ENCODE measurements at places on chromosomes 6 and 20. TPM values are rescaled to one million over a fixed set of nuclear protein-coding genes. Genes with fewer than 3 reads are reported as not detected.

- H3K4me3 ChIP-seq = no peak overlapping the region
- H3K36me3 ChIP-seq = no peaks in the 10 kb centered on the region
- H3K27me3 ChIP-seq = peaks cover 31% of the 10 kb centered on the region
- H3K27ac ChIP-seq = no peak overlapping the region
- no peak for DNase-seq
Observed at GRCh38 chr6:12381587-12381986, 91.4 kb downstream of the EDN1 start.

DNA sequence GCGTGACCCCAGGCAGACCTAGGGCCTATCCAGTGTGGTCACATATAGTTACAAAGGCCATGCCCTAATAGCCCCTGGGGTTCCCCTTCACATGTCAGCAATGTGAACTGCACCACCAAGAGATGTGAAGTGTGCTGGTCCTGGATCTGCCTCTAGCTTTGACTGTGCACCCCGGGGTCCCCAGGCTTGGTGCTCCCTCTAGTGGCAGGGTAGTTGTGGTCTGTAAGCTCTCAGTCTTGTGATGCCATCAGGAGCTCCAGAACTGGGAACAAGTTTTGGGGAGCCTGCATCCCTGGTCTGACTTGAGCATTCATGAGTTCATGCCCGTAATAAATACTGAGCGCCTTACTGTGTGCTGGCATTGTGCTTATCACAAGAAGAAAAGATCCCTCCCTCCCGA, 143.4 kb downstream of the DHX35 start:
- no peak for DNase-seq
- H3K4me3 ChIP-seq = no peak overlapping the region
- no peaks in the 10 kb centered on the region for H3K36me3 ChIP-seq

DNA sequence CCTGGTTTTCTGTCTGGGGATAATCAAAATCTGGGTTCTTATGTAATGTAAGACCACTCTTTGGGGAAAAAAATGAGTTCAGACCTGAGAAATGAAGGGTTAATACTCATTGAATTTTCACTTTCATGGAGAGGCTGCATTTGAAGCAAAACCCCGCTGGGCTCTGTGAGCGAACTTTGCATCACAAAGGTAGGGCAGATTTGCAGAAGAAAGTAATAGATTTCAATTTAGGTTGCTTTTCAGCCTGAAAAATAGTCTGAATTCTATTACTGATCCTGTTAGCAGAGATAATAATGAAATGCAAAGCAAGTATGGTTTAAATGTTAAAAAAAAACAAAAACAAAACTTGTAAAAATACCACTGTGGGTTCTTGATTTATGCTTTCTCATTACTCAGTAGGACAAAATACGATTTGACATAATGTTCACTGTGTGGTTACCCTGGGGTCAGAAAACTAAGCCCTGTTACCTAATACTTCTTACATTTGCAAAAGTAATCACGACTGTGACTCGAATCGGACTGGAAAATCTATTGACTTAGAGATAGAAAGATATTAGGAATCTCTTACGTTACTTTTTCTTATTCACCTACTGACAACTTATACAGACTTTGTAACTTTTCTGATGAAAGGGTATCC, 72.2 kb downstream of the UST start:
- H3K36me3 ChIP-seq = no peaks in the 10 kb centered on the region
- H3K27ac ChIP-seq = peak overlapping the region; percentile 22
- DNase-seq = peak; percentile 80

DNA sequence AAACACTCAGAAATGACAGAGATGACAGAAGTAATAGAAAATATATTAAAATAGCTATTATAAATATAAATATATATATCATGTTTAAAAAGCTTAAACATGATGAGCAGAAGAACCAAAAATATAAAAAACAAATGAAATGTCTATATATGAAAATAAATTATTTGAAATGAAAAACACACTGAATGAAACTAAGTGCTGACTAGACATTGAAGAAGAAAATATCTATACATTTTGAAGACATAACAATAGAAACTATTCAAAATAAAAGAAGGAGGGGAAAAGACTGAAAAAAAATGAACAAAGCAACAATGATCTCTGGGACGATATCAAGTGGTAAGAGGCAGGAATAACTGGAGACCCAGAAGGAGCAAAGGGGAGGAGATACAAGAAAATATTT, 76.8 kb downstream of the RNASET2 start:
- H3K36me3 ChIP-seq = no peaks in the 10 kb centered on the region
- no peaks in the 10 kb centered on the region for H3K27me3 ChIP-seq
- H3K27ac ChIP-seq = no peak overlapping the region
- H3K4me1 ChIP-seq = no peaks in the 10 kb centered on the region
- no peak for DNase-seq
- no peak overlapping the region for H3K4me3 ChIP-seq

The NKAIN4 gene
- not detected for total RNA-seq

The ID4 gene
- total RNA-seq = 39.3 TPM
